ENCODE measurements at places on chromosomes 7 and 10.

DNA sequence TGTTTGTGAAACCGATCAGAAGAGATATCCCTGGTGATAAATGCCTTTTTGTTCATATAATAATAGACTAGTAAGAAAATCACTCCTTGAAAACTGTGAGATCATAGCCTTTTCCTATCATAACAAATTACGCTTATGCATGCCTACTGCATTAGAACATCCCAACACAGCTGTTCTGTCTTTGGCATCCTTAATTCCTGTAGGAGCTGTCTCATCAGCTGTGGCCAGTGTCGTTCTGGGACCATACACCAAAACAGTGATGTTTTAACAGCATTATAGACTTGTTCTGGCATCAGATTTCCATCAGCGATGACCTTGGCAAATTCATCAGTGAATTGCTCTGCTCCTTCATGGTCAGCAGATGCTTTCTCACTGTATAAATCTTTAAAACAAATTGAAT is 423.6 kb upstream of the LRGUK start:
- no peak for DNase-seq

GRCh38 chr7:92837000-92837749 is 802 bp upstream of the CDK6 start:
- DNase-seq, result no peak

- DNase-seq, result no peak
Observed at GRCh38 chr7:1029637-1030443, 14.5 kb upstream of the GPR146 start.

GRCh38 chr10:4947039-4947634 is 16.1 kb upstream of the AKR1C1 start:
- no peak for DNase-seq

DNA sequence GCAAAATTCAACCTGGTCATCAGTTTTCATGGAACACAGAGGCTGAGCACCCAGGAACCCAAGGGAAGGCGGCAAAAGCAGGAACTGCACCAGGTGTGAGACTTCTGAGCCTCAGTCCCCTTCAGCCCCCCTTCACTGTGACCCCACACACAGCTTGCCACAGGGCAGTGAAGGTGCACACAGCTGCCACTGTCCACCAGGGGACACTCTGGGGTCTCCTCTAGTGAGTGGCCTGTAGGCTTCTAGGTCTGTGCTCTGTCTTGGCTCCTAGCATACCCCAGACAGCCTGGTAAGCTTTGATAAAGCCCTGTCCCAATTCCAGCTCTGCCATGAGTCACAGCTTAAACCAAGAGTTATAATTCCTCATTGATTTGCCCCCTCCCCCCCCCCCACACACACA is 12.1 kb downstream of the KCNH2 start:
- DNase-seq, result no peak

DNA sequence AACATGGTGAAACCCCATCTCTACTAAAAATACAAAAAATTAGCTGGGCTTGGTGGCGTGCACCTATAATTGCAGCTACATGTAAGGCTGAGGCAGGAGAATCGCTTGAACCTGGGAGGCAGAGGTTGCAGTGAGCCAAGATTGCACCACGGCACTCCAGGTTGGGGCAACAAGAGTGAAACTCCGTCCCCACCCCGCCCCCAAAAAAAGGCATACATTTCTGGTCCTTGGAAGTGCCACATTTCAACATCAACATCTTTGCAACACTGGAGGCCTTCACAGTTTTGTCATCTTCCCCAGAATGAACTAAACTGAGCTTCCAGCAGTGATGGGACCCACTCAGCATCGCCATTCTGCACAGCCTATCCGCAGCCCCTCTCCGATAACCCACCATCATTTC is 36.6 kb downstream of the FAM53B start:
- no peak for DNase-seq

DNA sequence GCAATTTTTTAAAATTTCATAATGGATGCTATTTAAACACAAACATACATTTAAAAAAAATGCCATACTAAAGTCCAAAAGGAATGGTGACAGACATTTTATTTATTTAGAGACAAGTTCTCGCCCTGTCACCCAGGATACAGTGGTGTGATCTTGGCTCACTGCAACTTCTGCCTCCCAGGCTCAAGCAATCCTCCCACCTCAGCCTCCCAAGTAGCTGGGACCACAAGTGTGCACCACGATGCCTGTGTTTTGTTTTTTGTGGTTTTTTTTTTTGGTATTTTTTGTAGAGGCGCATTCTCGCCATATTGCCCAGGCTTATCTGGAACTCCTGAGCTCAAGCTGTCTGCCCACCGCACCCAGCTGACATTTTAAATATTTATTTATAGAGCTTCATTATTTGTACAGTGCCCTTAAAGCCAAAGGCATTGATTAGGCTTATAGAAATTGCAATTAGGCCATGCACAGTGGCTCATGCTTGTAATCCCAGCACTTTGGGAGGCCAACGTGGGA is 703.5 kb downstream of the AUTS2 start:
- DNase-seq, result no peak

DNA sequence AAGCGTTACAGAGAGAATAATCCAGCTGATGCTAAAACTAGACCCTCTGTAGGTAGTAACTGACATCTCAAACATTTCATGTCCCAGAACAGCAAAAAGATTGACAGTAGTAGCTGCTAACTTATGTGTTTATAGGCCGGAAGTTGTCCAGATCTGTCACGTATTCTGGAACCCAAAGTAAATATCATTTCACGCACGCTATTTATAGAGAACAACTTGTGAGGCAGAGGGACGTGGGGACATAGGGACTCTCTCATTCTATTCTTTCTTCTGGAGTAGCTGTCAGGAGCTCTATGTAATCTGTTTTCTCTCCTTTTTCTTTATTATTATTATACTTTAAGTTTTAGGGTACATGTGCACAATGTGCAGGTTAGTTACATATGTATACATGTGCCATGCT is 22.3 kb downstream of the AGK start:
- DNase-seq, result no peak

DNA sequence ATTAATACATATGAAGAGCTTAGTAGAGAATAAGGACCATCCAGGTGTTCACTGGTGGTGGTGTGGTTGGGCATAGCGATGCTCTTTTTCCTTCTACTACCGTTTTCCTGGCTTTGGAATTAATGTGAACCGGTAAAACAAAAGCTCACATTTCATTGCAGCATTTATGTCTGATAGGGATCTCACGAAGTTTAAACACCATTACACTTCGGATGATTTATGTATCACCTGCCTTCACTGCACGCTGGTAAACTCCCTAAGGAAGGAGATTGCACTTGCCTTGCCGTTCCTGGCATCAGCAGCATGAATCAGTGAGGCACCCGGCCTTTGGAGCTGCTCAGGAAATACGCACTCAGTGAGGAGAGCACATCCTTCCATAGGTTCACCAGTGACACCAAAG is 47.5 kb downstream of the WIPF3 start:
- DNase-seq, result no peak

- DNase-seq, result no peak
Observed at GRCh38 chr7:20519645-20520044, 95.8 kb upstream of the ABCB5 start.

- no peak for DNase-seq
Observed at GRCh38 chr7:151400626-151401315, 9.1 kb downstream of the WDR86 start.

- DNase-seq, result no peak
Observed at GRCh38 chr10:59611048-59611447, 98.6 kb downstream of the SLC16A9 start.

DNA sequence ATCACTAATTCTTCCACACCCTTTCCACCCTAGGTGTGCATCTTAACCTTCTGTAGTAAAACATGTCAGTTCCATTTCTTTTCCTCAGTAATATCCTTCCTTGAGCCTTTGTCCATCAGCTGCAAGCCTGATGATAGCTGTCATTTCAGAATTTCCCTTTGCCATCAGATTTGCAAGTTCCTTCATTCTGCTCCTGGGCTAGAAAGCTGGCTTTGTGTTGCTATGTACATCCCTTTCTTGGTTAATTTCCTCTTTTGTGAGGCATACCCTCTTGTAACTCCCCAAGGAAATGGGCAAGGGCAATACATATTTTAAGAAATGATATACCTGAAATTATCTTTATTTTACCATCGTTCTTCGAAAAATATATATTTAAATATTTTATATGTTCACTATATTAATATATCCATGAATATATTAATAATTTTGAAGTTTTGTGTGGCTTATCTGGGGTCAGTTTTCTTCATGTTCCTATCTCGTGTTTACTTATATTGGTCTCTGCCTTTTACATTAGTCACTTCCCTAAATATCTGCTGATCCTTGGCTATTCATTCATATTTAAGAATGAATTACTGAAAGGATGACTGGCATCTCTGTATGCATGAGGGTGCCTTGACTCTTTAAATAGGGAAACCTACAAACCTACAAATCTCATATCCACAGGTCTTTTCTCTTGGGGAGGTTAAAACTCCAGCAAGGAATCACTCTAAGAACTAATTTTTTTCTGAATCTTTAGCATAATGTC is 143.8 kb downstream of the ZNF22 start:
- DNase-seq, result no peak

GRCh38 chr7:99440195-99440594 is 1.5 kb downstream of the CPSF4 start:
- no peak for DNase-seq

DNA sequence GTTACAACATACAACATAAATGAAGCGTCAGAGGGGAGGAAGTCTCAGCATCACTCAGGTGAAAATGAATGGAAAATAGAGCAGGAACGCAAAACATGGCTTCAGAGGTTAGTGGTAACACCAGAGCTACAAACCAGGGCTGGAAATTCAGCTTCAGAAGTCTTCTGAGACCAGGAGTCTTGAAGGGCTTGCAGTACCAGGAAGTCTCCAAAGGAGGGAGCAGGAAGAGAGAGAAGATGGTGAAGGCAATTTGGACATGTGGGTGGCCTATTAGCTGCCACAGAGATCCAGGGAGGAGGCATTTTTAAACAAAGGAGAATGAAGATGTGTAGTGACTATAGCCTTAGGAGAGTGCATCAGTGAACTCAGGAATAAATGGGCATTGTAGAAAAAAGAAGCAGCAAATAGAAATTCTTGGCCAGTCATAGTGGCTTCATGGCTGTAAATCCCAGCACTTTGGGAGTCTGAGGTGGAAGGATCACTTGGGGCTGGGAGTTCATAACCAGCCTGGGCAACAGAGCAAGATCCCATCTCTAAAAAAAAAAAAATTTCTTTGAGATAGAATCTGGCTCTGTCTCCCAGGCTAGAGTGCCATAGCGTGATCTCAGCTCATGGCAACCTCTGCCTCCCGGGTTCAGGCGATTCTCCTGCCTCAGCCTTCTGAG is 9.3 kb upstream of the TET1 start:
- peak; percentile 16 for DNase-seq

- DNase-seq, result no peak
Observed at GRCh38 chr7:40839881-40840280, 705.1 kb downstream of the SUGCT start.
